Choroid plexus epithelial cell (primary cell): ENCODE measurements at places on chromosomes 5 and 9.

DNA sequence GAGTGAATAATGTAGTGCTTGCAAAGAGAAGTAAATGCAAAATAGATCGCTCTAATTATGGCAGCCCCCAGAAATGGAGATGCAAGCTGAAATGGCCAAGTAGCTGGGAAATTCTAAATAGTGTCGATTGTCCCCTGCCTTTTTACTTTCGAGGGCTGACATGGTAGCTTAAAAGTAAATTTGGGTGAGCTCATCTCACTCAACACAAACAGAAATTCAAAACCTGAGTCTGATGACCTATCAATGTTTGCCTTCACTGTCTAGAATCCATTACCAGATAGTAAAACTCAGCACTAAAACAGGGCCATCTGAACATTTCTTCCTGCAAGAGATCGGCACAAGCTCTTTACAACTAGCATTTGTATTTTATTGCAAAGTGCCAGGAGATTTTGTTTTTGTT, 7.0 kb upstream of the LHX2 start:
- DNase-seq = no peak

DNA sequence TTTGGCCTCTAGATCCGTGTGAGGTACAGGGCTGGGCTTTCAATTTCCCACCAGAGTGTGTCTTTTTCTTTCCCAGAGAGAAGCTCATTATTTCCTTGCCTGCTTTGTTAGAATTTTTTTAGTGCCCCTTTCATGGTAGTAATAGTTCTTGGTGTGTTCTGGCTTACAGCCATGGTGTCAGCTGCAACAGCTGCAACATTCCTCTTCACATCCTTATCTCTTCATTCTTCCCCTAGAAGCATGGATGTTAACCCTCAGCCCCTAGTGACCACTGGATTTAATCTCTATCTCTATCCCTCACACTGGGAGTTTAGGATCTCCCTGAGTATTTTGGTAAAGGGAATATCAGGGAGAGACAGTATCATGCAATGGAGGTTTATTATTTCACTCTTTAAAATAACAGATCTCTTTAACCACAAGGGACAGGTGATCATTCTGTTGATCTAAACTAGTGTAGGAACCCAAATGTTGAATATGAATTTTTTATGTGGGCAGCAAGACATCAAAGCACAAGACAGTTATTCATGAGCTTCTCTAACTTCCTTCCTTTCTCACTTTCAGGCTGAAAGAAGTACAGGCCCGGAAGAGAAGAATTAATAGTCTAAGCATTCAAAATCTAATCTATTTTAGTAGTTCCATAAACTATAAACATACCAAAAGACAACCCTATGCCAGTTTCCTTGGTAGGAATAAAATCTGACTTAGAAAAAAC, 160.2 kb downstream of the FAM170A start:
- DNase-seq = no peak

DNA sequence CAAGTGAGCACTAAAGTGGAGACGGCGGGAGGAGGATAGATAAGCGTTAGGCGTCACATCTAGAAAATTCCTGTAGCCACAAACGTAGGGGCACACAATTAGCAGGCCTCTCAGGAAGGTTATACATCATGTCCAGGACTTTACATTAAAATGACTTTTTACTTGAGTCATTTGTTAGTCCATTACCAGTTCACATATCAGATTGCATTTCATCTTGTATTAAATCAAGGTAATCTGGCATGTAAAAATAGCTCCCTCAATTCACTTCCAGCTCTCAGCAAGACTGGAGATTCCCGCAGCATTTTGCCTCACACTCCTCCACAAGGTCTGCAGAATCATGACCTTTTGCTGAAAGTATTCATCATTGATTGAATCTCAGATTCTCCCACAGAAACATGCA, 118.8 kb downstream of the PRDM6 start:
- DNase-seq = no peak

DNA sequence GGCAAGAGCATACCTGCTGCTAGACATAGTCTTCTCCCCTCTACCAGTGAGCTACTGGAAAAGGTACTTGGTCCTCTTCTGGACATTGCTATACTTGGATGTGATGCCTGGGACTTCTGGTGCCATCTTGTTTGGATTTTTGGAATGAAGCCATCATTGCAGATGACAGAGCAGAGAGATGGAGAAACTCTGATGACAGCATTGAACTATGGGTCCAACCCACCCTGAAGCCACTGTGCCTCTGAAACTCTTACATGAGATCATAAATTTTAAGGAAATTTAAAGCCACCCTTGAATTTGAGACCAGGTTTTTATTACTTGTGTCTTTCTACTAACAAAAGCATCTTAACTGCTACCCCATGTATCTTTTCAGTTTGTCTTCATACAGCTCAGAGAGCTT, 151.1 kb upstream of the SMIM23 start:
- DNase-seq = no peak

DNA sequence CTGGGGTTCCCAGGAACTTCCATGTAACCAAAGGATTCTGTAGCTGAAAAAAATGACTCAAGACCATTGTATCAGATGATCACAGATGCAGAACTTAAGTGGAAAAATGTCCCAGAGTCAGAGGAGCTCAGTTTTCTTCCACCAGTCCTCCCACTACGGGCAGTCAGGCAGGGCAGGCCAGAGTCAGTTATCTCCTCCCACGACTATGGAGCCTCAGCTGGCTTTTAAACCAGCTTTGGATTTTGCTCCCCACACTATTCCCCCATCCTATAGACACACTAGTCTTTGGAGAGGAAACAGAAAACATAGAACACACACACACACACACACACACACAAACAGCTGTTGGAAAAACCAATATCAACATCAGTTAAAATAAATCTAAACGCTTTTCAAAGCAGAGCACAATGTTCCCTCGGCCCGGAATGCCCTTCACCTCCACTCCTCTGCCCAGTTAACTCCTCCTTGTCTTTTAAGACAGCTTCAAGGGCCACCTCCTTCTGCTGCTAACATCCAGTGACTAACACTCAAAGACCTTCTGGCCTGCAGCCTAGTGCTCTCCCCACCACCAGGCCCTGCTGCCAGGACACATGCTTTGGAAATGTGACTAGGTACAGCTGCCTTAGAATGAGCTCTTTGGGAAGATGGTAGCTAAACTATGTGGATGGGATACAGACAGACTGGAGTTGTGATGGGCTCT, 56.8 kb downstream of the NIPAL4 start:
- DNase-seq = peak; percentile 90

DNA sequence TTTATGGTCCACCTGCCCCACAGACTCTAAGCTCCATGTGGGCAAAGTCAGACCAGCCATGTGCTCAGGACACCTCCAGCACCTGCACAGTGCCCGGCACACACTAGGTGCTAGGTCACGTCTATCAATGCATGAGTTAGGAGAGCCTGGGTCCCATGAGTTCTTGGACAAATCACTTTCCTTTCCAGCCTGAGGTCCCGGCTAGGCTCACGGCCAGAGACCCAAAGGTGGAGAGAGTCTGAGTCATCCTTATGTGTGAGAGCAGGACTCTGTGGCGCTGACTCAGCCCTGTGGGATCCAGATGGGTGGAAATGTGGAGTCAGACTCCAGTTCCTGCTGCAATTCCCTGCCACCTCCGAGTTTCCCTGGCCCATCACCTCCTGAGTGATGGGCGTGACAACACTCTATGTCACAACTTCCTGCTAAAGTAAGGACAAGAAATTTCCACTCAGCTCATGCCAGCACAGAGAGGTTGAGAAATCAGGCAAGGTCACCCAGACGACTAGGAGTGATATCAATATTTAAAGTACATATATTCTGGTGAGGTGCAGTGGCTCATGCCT, 2.5 kb upstream of the ST6GALNAC4 start:
- DNase-seq = peak; percentile 98

DNA sequence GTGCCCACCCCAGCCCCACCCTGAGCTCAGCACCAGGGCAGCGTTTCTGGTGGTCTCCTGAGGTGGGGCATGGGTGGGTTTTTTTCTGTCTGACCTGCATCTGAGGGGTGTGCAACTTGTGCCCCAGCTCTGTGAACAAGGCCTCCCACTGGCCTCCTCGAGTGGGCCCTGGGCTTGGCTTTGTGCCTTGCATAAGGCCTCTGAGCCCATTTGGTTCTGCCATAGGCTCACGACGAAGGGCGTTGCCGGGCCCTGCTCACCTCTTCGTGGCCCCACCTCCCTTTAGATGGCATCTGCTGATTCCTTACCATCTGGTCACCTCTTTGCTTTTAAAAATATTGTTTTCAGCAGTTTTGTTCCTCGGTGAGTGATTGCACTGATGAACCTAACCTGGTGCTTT, 127.1 kb upstream of the COL5A1 start:
- DNase-seq = no peak
